ENCODE measurements at places on chromosomes 13 and 19.

- no peak for DNase-seq
Observed at GRCh38 chr13:82947191-82947621, 935.1 kb downstream of the SLITRK1 start.

DNA sequence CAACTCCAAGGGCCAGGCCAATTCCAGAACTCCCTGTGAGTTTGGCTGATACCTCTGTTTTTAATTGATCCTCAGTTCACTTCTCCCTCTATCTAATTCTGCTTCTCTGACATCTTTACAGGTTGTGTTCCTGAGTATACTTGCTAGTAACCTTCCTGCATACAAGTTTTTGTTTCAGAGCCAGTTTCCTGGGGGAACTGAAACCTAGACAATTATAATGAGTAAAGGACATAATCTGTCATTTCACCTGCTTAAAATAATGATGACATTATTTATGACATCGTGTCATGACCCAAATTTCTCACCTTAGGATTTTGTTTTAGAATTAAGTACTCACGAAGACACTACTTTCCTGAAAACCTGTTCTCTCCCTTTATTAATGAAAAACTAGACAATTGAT lies 12.5 kb upstream of the MYCBP2 start:
- DNase-seq, result no peak

- DNase-seq, result peak; percentile 36
Observed at GRCh38 chr19:38142176-38143035, 81.6 kb downstream of the DPF1 start.

DNA sequence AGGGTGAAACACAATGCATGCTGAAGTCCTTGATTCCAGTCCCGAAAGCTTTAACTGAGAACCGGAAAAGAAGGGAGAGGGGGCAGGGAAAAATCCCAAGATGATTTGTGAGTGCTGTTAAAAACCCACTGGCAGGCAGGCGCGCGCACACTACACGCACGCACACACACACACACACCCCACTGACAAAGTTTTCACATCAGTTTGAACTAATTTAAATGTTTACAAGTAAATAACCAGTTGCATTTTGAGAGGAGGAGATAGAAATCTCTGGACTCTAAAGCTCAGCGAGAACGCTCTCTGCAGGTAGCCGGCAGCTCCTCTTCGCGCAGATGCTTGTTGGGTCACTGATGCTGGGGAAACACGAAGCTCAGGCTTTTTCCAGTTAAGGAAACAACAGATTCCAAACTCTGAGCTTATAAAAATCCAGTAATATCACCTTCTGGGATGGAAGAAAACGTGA lies 818 bp upstream of the SLITRK1 start:
- DNase-seq, result no peak

- no peak for DNase-seq
Observed at GRCh38 chr13:106714271-106714982, 146.5 kb upstream of the ARGLU1 start.

GRCh38 chr13:27177852-27178251 lies 6.2 kb upstream of the USP12 start:
- no peak for DNase-seq

GRCh38 chr19:3950871-3951861 lies 18.3 kb downstream of the NMRK2 start:
- no peak for DNase-seq

DNA sequence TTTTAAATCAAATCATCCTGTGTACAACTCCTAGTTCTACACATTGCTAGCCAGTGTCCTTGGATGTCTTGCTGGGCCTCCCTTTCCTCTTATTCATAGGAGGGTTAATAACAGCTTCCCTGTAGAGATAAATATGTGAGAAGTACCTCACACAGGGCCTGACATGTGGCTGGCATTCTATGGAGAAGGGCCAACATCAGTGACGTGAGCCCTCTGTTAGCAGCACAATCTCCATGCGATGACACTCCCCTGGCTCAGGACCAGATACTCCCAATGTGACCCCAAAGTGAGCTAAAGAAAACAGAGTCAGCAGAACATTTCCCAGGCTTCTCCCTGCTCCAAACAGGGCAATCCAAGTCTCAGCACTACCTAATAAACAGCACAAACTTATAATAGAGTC lies 818.4 kb downstream of the DIAPH3 start:
- DNase-seq, result no peak

- DNase-seq, result no peak
Observed at GRCh38 chr13:28566891-28567290, 72.0 kb upstream of the FLT1 start.

DNA sequence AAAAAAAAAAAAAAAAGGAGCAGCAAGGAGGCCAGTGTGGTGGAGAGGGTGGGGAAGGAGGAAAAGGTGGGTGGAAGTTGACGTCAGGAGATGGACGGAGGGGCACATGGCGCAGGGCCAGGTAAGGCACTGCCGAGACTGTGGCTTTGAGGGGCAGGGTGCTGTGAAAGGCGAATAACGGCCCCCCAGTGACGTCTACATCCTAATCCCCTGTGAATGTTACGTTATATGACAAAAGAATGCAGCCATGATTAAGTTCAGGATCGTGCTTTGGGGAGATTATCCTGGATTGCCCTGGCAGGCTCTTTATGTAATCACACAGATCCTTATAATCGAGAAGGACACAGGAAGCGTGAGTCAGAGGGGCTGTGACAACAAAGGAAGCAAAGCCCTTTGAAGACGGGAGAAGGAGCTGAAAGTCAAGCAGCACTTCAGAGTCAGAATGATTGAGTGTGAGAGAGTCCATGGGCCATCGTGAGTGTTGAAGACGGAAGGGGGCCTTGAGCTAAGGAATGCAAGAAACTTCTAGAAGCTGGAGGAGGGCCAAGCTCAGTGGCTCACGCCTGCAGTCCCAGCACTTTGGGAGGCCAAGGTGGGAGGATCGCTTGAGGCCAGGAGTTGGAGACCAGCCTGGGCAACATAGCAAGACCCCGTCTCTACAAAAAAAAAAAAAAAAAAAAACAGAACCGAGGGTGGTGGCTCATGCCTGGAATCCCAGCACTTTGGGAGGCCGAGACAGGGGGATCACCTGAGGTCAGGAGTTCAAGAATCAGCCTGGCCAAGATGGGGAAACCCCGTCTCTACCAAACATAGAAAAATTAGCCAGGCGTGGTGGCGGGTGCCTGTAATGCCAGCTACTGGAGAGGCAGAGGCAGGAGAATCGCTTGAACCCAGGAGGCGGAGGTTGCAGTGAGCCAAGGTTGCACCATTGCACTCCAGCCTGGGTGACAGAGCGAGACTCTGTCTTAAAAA lies 13.8 kb upstream of the CEACAM16 start:
- DNase-seq, result no peak

- DNase-seq, result peak; percentile 75
Observed at GRCh38 chr19:12668932-12669269, 2.3 kb downstream of the WDR83 start.

DNA sequence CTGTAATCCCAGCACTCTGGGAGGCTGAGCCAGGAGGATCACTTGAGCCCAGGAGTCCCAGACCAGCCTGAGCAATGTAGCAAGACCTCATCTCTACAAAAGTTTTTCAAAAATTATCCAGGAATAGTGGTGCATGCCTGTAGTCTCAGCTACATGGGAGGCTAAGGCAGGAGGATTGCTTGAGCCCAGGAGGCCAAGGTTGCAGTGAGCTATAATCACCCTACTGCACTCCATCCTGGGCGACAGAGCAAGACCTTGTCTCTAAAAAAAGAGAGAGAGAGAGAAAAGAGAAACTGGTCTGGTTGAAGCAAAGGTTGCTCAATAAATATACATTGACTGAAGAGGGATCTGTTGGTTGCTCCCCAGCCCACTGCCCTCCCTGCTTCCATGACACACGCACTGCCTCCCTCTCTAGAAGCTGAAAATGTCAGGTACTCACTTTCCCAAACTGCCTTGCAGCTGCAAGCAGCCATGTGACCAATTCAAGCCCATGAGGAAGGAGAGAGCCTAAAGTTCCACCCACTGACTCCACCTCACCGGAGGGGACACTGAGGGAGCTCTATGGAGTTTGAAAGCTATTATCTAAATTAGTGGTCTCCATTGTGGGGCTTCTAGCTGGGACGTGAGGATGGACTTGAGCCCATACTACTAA lies 14.0 kb downstream of the CEACAM16 start:
- no peak for DNase-seq

DNA sequence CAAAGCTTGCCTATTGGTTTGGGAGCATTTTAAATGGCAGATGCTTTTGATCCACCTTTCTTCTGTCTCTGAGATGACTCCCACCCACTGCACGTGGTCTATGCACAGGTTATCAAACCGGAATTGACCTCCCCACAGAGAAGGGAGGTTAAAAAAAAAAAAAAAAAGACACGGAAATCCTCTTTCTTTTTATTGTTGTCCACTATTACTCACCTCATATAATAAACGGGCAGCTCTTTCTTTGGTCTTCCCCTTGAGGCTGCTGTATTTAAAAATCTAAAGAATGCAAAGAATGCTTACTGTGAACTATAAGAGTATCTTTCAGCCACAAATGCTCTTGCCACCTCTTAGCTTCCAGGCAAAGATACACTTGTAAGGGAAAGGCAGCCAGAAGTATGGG lies 329.7 kb downstream of the NDFIP2 start:
- DNase-seq, result no peak

DNA sequence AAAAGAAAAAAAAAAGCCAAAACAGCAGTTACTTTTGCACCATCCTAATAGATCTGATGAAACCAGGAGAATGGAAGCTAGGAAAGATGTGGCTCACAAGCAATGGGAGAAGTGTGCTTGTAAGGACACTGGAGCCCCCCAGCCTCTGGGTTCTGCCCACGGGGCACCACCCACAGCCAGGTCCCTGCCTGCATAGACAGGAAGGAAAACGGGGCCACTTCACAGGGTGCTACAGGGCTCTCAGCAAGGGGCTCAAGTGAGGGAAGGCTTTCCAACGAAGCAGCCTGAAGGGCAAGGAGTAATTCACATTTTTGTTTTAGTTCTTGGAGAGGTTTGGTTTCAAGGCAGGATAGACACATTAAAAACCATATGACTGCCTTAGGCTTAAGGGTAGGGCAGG lies 42.7 kb downstream of the BRD4 start:
- no peak for DNase-seq

GRCh38 chr13:24630851-24631620 lies 49.2 kb upstream of the ATP12A start:
- DNase-seq, result no peak

- no peak for DNase-seq
Observed at GRCh38 chr13:95707035-95707434, 30.1 kb downstream of the DNAJC3 start.

DNA sequence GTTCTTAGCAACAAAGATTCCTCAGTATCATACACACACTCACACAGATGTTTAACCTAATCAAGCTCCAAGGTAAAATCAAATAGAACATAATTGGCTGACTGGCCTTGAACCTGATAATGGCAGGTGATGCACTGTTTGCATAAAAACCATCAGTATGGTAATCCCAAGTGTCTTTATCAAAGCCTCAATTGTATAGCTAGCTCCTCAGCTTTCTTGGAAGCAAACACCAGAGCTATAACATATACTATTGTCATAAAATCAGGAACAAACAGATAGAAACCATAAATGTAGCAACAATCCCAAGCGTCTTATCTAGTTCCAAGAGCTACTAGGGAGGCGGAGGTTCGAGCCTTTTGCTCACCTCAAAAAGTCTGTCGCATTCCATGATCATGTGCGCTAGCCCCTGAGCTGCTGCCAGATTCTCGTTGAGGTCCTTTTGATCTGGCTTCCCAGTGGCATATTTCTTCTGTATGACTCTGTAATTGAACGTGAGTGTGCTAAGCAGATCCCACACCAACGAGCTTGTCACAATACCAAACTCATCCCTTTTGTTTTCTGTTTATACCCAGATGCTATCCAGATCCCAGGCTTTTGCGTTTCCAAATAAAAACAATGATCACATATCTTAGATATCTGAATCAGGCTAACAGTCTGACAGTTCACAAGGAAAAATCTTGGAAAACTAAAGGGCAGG lies 95.3 kb downstream of the KL start:
- DNase-seq, result no peak

GRCh38 chr13:108933061-108933460 lies 303.6 kb downstream of the MYO16 start:
- no peak for DNase-seq

DNA sequence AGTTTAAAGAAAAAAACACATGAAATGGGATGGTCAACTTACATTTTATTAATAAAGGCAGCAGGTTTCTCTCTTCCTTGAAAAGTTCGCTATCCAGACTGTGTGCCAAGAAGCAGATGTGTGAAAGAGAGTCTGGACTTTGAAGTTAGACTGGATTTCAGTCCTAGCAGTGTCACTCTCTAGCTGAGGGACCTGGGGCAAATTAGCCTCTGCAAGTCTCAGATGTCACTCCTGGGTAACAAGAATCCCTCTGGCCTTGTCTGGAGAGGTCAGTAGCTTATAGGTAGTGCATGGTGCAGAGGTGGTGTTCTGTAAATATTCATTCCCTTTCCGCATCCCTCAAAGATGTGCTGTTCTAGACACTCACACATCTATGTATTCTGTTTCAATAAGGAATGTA lies 187.6 kb upstream of the RNF113B start:
- no peak for DNase-seq

- peak; percentile 52 for DNase-seq
Observed at GRCh38 chr19:18109733-18110608, 12.4 kb downstream of the MAST3 start.

- DNase-seq, result no peak
Observed at GRCh38 chr13:52411629-52412028, 5.7 kb upstream of the THSD1 start.

GRCh38 chr19:12757544-12758274 lies 6.1 kb downstream of the BEST2 start:
- DNase-seq, result peak; percentile 65

- DNase-seq, result no peak
Observed at GRCh38 chr13:28299916-28300315, 161.6 kb downstream of the PAN3 start.

GRCh38 chr13:91086936-91087716 lies 260.4 kb upstream of the MIR17HG start:
- DNase-seq, result no peak

- peak; percentile 56 for DNase-seq
Observed at GRCh38 chr13:102870677-102871415, 25.0 kb downstream of the ERCC5 start.

DNA sequence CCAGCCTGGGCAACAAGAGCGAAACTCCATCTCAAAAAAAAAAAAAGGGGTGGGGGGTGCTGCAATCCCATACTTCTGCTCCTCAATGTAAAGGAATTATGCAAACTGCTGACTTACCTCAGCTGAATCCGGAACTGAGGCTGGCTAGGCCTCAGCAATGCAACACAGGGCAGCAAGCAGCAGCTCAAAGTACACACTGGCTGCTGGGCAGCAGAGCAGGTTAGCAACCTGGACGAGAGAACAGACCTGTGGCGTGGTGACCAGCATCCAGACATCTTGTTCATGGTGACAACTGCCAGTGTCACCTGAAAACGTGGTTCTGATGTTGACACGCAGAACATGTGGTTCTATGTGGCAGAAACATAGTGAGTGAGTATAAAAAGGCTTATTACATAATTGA lies 28.1 kb downstream of the ZNF14 start:
- DNase-seq, result no peak

DNA sequence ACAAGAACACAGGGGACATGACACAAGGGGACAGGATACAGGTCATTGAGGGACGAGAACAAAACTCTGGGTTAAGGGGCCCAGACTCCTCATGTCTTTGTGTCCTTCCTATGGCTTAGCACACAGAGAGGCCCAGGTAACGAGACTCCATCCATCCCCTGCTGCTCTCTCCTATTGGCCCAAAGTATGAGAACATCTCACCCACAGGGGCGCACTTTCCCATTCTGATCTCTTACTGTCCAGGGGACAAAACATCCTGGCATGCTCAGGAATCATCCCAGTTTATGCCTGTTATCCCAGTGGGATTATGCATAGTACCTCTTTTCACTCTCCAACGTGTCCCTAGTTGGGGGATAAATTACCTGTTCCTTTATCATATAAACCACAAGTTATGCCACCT lies 19.2 kb downstream of the C13orf42 start:
- no peak for DNase-seq

- DNase-seq, result no peak
Observed at GRCh38 chr13:27549406-27549981, 70.8 kb downstream of the LNX2 start.
